ENCODE measurements at places on chromosomes 3 and 15. TPM values are rescaled to one million over a fixed set of nuclear protein-coding genes. Genes with fewer than 3 reads are reported as not detected.

Gene PAQR9
- total RNA-seq: 2.0 TPM

Gene CD80
- 0.49 TPM for total RNA-seq

Gene SLC28A1
- not detected for total RNA-seq

Gene GOLGA6B
- total RNA-seq: not detected

Gene FBLN2
- 9.1 TPM for total RNA-seq

Gene SMCO1
- not detected for total RNA-seq

Gene LTF
- total RNA-seq: 3.0 TPM

Gene LRRC31
- total RNA-seq: not detected

Gene USP50
- total RNA-seq: 0.25 TPM

Gene PRR20G
- not detected for total RNA-seq

Gene MEIS2
- total RNA-seq: 242 TPM

All from temporal lobe (tissue), 4 donors.